Posterior cingulate gyrus (tissue), 11 donors: ENCODE measurements at places on chromosomes 6 and 20.

GRCh38 chr6:18973251-18973650, 586.1 kb downstream of the RNF144B start:
- DNase-seq: no peak

GRCh38 chr20:11957911-11958310, 40.2 kb downstream of the BTBD3 start:
- no peak for DNase-seq

DNA sequence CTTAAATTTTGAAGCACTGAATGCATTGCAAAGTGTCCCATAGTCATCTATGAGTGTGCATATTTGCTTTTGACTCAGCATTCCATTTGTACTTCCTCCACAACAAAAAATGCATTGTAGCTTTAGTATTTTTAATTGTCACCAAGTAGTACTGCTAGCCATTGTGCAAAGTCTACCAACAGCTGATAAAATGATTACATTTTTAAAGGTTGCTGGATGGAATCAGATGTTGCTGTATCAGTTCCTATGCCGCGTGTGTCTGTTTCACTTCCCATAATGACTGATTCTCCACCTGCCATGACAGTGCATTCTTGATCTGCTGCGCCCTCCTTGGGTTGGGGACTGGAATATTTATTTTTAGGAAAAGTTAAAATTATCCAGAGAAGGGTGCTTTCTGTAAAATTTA, 41.2 kb downstream of the SLX4IP start:
- DNase-seq: no peak

GRCh38 chr6:127581576-127581975, 4.6 kb downstream of the C6orf58 start:
- DNase-seq: no peak

- DNase-seq: no peak
Observed at GRCh38 chr6:143099647-143100046, 39.0 kb downstream of the AIG1 start.

GRCh38 chr20:14991023-14991422, 653.6 kb upstream of the FLRT3 start:
- no peak for DNase-seq
